ENCODE measurements at places on chromosomes 12 and 14.

DNA sequence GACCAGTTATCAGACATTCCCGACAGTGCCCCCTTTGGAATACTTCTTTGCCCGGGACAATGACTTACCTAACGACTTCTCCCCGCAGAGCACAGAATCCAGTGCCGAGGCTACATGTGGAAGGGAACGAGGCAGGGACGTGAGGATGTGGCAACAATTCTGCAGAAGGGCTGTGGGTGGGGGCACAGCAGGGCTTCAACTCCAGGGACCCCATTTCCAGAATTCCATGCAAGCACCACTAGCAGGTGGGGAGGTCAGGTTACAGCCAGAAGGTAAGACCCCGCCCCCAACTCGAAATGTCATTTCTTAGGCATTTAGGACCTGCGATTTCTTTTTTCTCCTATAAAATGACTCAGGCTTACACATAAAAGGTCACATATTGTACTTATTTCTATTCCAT lies 207.9 kb downstream of the TMEM132C start:
- DNase-seq, result no peak
- no peaks in the 10 kb centered on the region for H3K36me3 ChIP-seq
- H3K4me1 ChIP-seq, result no peaks in the 10 kb centered on the region

DNA sequence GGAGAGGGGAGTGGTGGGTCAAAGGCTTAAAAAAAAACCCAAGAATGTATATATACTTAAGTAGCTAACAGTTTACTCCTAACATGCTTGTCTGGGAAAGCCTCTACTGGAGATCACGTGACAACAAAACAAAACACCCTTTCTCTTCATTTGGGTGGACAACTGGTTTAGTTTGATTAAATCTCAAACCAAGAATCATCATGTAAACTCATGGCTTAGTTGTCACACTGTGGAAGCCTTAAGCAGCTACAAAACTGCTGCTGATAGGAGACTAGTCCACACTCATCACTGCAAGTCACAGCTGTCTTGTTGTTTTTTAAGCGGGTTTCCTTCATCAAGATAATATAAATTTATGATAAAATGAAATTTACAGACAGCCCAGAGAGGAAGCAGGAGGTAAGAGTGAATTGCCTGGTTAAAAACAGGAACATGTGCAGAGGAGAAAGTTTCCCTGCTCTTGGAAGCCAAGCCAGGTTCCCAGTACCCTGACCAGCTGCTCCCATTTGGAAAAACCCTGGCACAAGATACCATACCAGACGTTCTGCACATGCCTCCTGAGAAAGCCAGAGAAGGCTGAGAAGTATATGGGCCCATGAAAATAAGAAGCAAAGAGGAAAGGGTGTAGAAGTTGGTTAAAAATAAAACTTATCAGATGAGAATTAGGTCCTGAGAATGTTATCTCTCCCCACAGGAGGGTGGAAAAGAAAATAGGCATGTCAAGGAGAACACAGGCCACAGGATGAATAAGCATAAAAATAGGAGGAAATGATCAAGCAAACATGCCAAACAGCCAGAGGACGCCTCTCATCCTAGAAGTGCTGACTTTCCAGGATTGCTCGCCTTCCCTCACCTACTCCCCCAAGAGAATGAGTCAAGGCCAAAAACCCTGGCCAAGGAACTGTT lies 34.0 kb downstream of the EGLN3 start:
- H3K4me1 ChIP-seq, result peaks cover 23% of the 10 kb centered on the region
- peaks cover 17% of the 10 kb centered on the region for H3K36me3 ChIP-seq
- H3K4me3 ChIP-seq, result no peak overlapping the region
- H3K27ac ChIP-seq, result no peak overlapping the region

GRCh38 chr12:126949558-126949957 lies 1317.4 kb upstream of the TMEM132C start:
- H3K4me1 ChIP-seq, result no peaks in the 10 kb centered on the region
- no peak for DNase-seq
- H3K4me3 ChIP-seq, result no peak overlapping the region
- no peaks in the 10 kb centered on the region for H3K36me3 ChIP-seq
- H3K27ac ChIP-seq, result no peak overlapping the region
- H3K27me3 ChIP-seq, result no peaks in the 10 kb centered on the region

DNA sequence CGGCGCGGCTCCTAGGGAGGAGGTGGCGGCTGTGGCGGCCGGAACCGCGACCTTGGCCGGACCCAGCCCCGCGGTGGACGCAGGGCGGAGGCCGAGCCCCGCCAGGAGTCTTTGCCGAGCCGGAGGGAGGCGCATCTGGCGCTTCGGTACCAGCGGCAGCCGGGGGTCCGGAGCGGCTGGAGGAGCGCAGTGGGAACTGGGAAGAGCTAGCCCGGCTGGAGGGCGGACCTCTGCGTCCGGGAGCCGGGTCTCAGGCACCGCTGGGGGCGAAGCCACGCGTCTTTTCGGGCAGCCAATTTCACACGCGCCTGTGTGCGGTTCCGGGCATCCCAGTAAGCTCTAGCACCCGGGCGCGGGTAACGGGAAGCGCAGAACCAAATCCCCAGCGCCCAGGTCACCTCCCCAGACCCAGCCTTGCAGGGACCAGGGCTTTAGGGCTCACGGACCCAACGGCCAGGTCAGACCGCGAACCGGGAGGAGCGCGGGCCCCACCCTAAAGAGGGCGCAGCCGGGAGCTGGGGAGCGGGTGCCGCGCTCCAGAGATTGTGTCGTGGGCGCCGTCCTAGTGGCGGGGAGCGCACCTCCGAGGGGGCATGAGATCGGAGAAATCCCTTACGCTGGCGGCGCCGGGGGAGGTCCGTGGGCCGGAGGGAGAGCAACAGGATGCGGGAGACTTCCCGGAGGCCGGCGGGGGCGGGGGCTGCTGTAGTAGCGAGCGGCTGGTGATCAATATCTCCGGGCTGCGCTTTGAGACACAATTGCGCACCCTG lies 89.4 kb downstream of the GALNT8 start:
- no peak for DNase-seq
- peaks cover 46% of the 10 kb centered on the region for H3K4me1 ChIP-seq
- H3K36me3 ChIP-seq, result peaks cover 78% of the 10 kb centered on the region
- no peaks in the 10 kb centered on the region for H3K27me3 ChIP-seq
- no peak overlapping the region for H3K27ac ChIP-seq
- peak overlapping the region; percentile 46 for H3K4me3 ChIP-seq

DNA sequence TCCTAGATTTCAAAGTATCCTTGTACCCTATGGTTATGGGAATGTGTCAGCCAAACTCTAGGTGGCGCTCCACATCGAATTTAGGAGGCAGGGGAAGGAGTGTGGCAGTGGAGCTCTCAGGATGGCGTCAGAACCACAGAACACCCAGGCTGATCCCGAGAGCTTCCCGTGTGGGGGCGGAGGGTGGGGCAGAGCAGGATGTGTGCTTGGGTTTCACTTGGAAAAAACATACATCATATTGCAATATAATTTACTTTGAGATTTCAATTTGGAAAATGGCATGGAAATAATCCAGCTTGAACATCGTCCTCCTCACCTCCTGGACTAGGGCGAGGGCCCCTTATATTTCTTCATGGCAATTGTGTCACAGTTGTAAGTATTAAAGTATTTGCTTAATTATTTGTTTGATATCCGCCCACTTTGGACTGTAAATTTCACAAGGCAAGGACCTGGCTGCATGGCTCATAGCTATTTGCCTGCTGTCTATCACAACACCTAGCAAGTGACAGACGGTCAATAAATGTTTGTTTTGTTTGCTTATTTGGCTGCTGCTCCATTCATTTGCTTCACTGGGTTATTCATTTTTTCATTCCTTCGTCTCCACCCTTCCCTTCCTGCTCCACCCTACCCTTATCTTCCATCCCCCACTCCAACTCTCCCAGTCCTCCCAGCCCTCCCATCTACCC lies 221.5 kb upstream of the HMGA2 start:
- H3K4me1 ChIP-seq, result peaks cover 6% of the 10 kb centered on the region
- DNase-seq, result peak; percentile 12
- H3K27me3 ChIP-seq, result peaks cover 7% of the 10 kb centered on the region
- H3K36me3 ChIP-seq, result no peaks in the 10 kb centered on the region
- H3K27ac ChIP-seq, result no peak overlapping the region

GRCh38 chr14:61646366-61647116 lies 48.8 kb upstream of the HIF1A start:
- peaks cover 31% of the 10 kb centered on the region for H3K4me1 ChIP-seq
- H3K27me3 ChIP-seq, result no peaks in the 10 kb centered on the region
- H3K4me3 ChIP-seq, result no peak overlapping the region

GRCh38 chr12:13849456-13849855 lies 131.9 kb downstream of the GRIN2B start:
- H3K4me1 ChIP-seq, result no peaks in the 10 kb centered on the region
- no peak for DNase-seq
- no peaks in the 10 kb centered on the region for H3K36me3 ChIP-seq
- H3K4me3 ChIP-seq, result no peak overlapping the region
- no peak overlapping the region for H3K27ac ChIP-seq

DNA sequence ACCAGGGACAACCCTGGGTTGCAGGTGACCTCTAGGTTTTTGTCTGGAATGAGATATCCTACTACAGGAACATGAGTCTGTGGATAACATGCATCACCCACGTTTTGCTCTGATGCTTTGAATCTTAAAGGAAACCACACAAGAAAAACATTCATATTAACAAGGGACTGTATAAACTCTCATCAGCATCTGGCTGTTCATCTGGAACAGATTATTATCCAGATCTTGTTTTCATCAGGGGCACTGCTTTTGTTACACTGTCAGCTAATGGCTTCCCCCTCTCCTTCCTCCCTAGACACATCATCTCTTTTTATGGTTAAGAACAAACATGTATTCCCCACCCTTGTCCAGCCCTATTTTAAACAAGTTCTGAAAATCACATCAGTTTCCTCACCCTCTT lies 1095.7 kb downstream of the AACS start:
- no peak overlapping the region for H3K27ac ChIP-seq
- DNase-seq, result no peak
- no peaks in the 10 kb centered on the region for H3K27me3 ChIP-seq

DNA sequence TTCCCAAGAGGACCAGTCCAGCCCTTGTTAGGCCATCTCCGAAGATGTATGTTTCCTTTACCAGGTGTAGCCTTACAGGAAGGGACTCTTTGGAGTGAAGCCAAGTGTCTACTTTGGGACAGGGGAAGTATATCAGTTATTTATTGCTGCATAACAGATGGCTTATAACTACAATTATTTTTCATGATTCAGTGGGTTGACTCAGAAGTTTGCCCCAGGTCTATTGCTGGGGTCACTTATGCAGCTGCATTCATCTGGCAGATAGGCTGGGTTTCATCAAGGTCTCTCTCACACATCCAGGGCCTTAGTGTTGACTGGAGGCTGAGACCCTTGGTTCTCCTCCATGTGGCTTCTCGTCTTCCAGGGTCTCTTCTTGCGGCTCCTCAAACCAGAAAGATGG lies 170.1 kb downstream of the NRXN3 start:
- no peaks in the 10 kb centered on the region for H3K27me3 ChIP-seq
- no peak overlapping the region for H3K4me3 ChIP-seq
- H3K27ac ChIP-seq, result no peak overlapping the region
- H3K36me3 ChIP-seq, result no peaks in the 10 kb centered on the region
- H3K4me1 ChIP-seq, result no peaks in the 10 kb centered on the region

GRCh38 chr12:11976005-11976404 lies 94.7 kb upstream of the BCL2L14 start:
- no peak overlapping the region for H3K27ac ChIP-seq
- peaks cover 4% of the 10 kb centered on the region for H3K27me3 ChIP-seq
- peaks cover 19% of the 10 kb centered on the region for H3K36me3 ChIP-seq
- no peak for DNase-seq
- no peak overlapping the region for H3K4me3 ChIP-seq
- H3K4me1 ChIP-seq, result peaks cover 36% of the 10 kb centered on the region
